Activated CD4-positive, CD25-positive, alpha-beta regulatory T cell treated with anti-CD3 and anti-CD28 coated beads, Interleukin-2, amount 50 U/mL, for 24 hours (primary cell): ENCODE measurements at places on chromosomes 2 and 18.
A peak's percentile ranks its signal among the peaks of the same experiment; 100 is the strongest.

DNA sequence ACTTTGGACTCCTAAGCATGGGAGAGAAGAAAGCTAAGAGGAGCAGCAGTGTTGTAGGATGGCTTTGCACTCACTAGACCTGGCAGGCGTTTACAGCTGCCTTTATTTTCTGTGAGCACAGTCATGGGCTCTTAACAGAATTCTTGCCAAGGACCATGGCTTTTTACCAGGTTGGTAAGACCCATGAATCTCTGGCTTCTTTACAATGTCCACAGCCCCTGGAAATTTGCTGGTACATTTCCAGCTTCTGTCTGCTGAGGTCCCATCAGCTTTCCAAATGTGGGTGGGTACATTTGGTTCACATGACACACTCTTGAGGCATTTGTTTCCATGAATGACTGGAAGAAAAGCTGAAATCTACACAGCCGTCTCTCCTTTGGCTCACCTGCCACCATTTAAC is 162.7 kb downstream of the PPP1R1C start:
- no peak for ATAC-seq

DNA sequence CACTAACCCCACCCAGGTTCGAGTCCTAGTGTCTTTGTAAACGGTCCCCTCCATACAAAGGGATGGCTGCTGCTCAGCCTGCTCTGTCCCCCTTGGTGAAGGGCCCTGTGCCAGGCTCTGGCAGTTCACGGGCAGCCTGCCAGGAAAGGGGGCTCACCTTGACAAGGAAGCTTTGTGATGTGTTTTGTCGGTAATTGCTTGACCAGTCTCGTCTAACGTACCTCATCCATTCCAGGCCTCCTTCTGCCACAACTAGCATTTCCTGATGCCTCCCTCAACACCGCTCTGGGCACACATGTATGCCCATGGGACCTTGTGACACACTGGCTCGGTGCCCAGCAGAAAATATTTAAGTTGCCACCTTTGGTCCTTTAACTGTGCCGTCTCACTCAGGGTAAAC is 171.9 kb downstream of the KLHL29 start:
- ATAC-seq: no peak

DNA sequence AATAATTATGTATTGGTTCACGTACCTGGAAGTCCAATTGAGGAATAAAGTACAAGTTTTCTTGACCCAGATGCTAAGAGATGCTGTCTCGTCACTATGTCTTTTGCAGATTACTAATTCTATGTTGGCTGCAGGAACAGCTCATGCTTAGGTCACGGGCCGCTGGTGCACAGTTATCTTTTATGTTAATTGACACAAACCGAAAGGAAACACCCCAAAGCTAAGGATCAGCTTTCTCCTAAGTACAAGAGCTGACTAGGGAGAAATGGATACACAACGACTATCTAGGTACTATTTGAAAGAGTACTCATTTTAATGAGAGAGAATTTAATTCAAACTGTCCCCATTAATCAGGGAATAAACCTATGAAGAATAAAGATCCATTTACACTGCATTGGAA is 217.7 kb upstream of the SLC35G4 start:
- ATAC-seq: no peak

DNA sequence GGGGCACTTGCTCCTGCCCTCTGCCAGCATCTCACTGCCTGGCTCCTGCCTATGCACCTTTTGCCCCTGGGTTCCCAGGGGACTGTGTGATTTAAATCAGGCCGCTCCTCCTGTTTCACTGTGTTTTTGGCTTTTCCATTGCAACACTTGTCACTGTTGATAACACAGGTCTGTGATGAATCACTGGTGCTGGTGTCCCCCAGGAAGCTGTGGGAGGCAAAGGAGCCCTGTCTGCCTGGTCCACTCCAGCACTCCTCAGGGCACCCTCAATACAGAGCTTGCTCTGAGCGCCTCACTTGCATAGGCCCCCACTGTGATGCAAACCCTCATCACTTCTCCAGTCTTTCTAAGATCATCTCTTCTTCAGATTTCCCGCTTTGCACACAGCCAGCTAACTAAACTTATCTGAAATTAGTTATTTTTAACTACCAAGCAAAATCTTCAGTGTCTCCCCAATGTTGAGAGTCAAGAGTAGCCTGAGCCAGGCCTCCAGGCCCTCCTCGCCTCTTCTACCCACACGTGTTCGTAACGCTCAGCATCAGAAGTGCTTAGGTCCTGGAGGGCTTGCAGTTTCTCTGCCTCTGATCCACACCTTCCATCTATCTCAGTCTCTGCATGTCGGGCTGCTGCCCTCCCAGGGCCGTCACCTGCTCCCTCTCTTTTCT is 2.8 kb downstream of the TMEM18 start:
- ATAC-seq: no peak

DNA sequence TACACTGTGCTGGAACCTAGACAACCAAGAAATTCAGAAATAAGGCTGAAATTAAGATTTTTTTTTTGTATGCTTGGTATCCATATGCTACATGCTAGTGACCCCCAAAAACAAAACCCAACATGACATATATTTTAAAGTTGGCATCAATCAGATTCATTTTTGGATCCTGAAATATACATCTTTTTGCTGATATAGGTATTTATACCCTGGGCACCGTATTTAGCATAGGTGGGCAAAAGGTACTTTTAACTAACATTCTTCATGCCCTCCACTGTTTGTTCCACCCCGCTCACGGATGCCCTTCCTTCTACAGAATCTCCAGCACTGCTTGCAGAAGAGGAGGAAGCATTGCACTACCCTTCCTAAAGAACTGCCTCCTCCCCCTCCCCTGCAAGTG is 52.6 kb downstream of the SPOPL start:
- no peak for ATAC-seq

- ATAC-seq: no peak
Observed at GRCh38 chr2:206863716-206864115, 75.6 kb upstream of the CPO start.

- no peak for ATAC-seq
Observed at GRCh38 chr2:132515010-132515409, 98.4 kb downstream of the GPR39 start.

GRCh38 chr2:157899125-157899839 is 23.2 kb upstream of the ACVR1 start:
- ATAC-seq: peak; percentile 65

DNA sequence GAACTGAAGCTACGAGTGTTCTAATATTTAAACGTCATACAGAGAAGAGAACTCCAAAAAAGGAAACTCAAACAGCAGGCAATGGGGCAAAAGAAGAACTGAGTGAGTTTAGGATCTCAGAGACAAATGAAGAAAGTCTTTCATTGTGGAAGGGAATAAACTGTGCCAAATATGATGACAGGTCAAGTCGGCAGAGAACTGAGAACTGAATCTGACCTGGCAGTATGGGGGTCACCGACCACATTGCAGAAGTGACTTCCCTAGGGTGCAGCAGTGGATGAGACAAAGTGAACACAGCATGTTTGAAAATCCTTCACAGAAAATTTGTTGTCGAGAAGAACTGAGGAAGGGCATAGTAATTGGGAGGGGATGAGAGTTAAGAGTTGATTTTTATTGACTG is 55.9 kb downstream of the TTC21B start:
- no peak for ATAC-seq

DNA sequence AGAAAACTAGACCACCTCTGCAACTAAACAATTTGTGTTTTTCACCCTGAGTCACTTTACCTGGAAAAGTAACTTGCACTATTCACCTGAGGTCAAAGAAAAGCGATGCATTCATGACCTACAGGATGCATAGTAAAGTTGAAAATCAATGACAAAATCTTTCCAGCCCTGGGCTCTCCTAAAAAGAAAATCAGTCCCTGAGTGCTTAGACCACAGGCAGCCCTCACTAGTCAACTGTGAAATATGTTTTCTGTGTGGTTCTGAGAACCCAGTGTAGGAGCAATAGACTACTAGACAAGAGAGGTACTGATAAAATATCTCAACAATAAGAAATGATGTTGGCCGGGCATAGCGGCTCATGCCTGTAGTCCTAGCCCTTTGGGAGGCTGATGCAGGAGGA is 133.1 kb downstream of the TXNL1 start:
- ATAC-seq: no peak

- ATAC-seq: no peak
Observed at GRCh38 chr2:168180483-168180882, 66.9 kb downstream of the STK39 start.

GRCh38 chr18:9404565-9405060 is 70.0 kb downstream of the TWSG1 start:
- ATAC-seq: peak; percentile 68

GRCh38 chr2:197131558-197131855 is 179.1 kb downstream of the ANKRD44 start:
- ATAC-seq: no peak

GRCh38 chr2:195543063-195543462 is 114.0 kb upstream of the SLC39A10 start:
- ATAC-seq: no peak

DNA sequence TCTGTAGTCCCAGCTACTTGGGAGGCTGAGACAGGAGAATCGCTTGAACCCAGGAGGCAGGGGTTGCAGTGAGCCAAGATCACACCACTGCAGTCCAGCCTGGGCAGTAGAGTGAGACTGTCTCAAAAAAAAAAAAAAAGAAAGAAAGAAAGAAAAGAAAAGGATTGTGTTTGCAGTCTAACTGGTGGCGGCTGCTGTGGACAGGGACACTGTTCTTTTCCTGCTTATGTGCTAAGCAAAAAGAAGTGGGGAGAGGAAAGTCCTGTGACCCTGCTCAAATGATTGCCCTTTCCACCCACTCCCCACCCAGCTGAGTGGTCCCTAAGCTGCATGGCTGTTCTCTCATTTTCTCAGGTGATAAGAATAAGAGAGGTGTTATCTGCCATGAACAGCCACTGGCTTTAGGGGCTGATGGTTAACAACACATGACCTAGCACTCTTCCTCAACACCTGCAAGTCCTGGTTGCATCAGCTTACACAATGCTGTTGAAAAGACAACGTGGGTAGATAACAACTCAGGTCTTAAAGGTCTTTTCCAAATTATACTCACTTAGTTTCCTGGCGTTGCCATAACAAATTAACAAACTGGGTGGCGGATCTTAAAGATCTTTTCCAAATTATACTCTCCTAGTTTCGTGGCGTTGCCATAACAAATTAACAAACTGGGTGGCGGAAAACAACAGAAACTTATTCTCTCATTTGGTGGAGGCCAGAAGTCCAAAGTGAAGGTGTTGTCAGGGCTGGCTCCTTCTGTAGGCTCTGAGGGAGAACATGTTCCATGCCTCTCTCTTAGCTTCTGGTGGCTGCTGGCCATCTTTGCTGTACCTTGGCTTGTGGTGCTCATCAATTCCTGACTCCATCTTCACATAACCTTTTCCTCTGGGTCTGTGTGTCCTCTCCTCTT is 90.3 kb upstream of the RTN4 start:
- no peak for ATAC-seq

DNA sequence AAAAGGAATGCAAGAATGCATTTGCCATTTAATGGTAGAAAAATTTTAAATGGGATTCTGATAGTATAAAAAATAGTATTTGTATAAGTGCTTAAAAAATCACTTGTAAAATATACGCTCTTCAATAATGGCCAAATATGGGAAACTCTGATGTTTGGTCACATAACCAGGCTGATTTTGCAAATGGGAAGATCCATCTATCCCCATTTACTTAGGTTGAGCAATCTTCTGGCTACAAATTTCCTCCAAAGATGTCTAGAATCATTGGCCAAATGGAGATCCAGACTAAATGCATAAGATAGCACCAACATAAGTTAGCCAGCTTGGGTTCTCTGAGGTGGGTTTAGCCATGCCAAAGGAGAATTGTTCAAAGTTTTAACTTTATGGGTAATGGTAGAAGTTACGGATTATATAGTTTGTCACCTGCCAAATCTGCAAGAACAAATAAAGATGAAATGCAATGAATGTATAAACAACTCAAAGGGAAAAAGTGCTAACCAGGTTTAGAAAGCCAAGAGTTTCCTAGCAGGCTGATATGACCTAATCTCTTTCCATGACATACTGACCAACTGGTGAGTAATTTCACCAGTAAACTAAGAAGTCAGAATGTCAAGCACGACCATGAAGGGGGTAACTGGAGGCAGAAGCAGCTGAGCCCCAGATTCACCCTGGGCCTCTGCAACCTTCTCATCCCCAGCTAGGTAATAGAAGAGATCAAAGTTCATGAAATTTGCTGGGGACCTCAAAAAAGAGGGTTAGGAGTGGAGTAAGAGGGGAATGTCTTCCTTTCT is 10.0 kb downstream of the RHOB start:
- peak; percentile 81 for ATAC-seq

DNA sequence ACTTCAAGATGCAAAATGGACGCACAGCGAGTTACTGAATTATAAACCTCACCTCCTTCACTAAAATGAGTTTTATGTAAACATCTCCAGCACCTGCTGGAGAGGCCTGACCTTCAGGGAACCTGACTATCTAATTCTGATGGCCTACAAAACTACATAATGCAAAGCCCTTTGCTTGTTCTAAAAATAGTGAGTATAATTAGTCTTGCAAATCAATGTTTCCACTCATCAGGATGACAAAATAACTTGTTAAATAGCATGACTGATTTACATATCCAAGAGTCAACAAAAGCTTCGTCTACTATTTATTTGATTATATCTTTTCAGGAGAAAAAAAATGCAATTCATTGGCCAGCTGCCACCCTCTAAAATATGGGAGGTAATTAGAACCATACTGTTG is 326.3 kb upstream of the MC4R start:
- ATAC-seq: no peak

DNA sequence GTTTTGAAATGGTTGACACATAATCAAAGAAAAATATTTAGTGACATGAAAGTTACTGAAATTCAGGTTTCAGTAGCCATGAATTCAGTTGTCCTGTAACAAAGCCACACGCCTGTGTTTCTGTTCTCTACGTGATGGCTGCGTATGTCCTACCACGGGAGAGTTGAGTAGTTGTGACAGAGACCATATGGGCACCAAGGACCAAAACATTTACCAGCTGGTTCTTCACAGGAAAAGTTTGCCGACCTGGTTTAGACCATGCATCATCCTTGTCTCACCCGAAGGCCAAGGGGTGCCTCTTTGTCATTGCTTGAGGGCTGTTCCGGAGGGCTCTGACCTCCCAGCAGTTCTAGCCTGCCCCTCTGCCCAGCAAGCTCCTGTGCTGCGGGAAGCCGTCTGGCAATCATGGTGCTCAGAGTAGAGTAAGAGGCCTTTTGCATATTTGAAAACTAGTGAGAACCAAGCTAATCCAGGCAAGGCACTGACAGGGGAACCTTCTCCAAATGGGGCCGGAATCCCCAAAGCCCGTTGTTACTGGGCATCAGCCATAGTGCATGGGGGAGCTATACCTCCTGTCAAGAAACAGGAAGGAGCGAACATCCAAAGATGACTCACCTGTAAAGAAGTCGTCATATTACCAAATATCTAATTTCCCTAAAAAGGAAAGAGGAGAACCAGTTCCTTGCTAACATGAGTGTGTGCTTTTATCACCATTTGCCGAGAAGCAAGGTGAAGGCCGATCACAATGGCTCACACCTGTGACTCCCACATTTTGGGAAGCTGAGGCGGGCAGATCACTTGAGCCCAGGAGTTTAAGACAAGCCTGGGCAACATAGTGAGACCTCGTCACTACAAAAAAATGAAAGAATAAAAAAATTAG is 92.6 kb upstream of the RAB12 start:
- ATAC-seq: no peak

- ATAC-seq: no peak
Observed at GRCh38 chr18:72700961-72701710, 157.0 kb upstream of the CBLN2 start.
